Activated CD4-positive, CD25-positive, alpha-beta regulatory T cell treated with anti-CD3 and anti-CD28 coated beads, Interleukin-2, amount 50 U/mL, for 72 hours (primary cell): ENCODE measurements at places on chromosomes 13 and 19.

- no peak for DNase-seq
Observed at GRCh38 chr13:31172001-31172400, 10.3 kb upstream of the HSPH1 start.

DNA sequence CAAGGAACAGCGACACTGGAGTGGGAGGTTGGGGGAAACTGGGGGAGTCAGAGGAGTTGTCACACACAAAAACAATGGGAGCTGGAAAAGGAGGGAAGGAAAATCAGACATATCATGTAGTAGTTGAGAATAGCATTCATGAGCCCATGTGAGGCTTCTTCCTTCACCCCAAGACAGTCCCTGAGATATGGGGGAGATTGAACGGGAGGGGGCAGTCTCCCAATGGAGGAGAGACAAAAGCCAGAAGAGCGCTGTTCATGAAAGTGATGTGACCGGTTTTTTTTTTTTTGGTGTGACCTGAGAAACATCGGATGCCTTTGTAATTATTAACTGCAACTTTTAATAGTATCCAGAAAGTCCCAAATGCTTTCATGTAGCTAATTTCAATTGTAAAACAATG lies 631.8 kb upstream of the KLF12 start:
- no peak for DNase-seq

DNA sequence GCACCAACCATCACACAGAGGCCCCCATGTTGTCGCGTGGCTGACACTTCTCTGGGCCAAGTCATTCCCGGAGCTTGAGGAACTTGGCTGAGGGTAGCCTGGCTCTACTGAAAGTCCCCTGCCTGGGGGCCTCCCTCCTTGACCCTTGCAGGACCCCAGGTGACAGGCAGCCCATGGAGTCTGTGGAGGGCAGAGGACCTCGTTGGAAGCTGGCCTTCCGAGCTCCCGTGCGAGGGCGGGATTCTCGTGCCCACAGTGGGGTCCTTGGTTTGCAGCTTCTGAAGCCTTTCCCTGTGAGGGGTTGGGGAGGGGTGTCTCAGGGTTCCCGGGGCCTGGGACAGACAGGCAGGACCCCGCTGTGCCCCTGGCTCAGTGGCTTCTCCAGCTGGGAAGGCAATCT lies 16.4 kb downstream of the NMRK2 start:
- DNase-seq: no peak

DNA sequence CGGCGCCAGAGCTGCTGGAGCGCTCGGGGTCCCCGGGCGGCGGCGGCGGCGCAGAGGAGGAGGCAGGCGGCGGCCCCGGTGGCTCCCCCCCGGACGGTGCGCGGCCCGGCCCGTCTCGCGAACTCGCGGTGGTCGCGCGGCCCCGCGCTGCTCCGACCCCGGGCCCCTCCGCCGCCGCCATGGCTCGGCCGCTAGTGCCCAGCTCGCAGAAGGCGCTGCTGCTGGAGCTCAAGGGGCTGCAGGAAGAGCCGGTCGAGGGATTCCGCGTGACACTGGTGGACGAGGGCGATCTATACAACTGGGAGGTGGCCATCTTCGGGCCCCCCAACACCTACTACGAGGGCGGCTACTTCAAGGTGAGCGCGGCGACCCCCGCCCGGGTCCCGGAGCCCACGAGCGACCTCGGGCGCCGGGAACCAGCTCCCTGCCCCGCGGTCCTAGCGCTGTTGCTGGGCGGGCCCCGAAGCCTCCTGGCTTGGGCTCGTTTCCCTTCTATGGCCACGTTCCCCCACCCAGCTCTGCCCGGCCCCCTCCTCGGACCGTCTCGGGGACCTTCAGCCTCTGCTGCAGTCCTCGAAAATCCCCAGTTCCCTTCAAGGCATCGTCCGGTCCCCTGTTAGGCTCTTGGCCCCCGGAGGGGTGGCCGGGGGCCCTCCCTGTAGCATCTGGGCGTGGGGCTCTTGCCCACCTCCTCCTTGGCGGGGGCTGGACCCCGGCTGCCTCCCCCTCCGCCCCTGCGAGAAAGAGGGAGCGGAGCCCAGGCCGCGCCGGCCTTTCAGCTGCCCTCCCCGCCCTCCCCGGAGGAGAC lies at the start of gene CDC34:
Gene CDC34 (plus strand): TSS at position 8 of the 808 bp plus-strand sequence. CDS start 172 bp downstream, at position 180.
- no peak for DNase-seq

DNA sequence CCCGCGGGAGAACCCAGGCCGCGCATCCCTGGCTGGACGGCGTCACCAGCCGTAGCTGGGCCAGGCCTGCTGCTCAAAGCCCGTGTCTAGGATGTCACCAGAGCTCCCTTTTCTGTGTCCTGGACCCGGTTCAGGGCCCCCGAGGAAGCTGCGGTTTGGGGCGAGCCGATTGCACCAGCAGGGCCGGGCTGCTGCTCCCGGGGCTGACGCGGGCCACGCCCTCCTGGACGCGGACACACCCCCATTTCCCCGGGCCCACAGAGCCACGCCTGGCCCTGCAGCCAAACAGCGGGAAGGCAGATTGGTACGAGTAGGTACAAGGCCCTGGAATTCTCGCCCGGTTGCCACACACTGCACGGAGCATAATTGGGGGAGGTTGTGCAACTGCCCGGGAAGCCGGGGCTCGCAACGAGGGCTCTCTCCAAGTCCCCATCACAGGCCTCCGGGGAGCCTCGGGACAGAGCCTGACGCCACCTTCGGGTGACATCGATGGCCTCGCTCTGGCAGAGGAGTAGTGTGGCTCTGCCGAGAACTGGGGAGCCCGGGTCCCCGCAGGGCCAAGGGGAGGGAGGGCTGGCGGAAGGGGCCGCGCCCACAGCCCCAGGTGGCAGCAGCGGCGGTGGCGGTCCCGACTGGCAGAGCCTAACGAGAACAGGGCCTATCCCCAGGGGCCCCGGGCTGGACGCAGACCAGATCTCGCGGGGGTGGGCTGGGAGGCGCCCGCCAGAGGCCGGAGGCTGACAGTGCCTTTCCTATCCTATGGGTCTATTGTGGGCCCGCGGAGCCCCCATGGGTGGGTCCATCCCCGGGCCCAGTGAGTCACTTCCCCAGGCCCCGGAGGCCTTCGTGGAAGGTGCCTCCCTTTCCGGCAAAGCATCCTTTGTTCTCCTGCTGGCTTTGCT lies 23.5 kb downstream of the KCTD15 start:
- peak; percentile 58 for DNase-seq

GRCh38 chr19:54026656-54027055 lies 35.2 kb downstream of the CACNG6 start:
- DNase-seq: no peak

GRCh38 chr13:97322740-97323342 lies 100.7 kb downstream of the MBNL2 start:
- DNase-seq: no peak

- peak; percentile 41 for DNase-seq
Observed at GRCh38 chr13:76879203-76879882, 6.9 kb downstream of the KCTD12 start.

GRCh38 chr13:67238277-67238859 lies 8.2 kb upstream of the PCDH9 start:
- no peak for DNase-seq

DNA sequence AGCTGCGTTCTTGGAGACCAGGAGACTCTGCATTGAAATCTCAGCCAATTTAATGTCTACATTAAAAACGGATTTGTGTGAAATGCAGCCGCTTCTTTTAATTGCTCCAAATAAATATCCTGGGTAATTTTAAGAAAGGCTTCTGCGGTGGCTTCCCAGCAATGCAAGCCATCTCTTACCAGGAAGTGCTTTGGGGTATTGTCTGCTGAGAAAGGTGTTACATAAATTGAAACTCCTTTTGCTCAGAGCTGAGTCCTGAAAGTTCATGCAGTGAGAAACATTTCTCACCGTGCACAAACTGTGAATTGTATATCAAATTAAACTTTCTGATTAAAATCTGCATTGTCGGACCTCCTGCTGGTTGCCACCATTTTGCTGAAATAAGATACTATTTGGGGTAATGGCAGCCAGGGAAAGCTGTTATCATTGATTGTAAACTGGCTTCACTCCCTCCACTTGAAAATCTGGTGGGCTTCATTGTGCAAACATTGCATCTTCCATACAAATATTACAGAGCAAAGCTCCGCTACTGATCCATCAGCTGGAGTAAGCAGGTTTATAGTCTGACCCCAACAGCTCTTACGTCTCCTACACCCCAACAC lies 59.5 kb downstream of the ZIC5 start:
- no peak for DNase-seq

- no peak for DNase-seq
Observed at GRCh38 chr13:62176051-62176450, 760.4 kb upstream of the PCDH20 start.

DNA sequence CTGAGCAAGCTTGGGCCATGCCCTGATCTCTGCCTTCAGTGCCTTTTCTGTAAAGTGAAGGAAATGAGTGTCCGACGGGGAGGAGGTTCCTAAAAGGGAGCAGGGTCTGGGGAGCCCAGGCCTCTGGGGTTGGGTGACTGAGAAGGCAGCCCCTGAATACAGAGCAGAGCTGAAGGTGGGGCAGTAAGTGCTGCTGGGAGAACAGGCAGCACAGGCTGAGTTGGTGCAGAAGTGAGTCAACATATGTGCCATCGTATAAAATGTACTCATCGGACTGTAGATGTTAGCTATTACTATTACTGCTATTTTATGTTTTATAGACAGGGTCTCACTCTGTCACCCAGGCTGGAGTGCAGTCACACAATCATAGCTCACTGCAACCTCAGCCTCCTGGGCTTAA lies 1.0 kb upstream of the HAMP start:
- no peak for DNase-seq

- no peak for DNase-seq
Observed at GRCh38 chr13:30847650-30848307, 58.3 kb upstream of the MEDAG start.

- no peak for DNase-seq
Observed at GRCh38 chr13:32153056-32153455, 121.5 kb downstream of the FRY start.

DNA sequence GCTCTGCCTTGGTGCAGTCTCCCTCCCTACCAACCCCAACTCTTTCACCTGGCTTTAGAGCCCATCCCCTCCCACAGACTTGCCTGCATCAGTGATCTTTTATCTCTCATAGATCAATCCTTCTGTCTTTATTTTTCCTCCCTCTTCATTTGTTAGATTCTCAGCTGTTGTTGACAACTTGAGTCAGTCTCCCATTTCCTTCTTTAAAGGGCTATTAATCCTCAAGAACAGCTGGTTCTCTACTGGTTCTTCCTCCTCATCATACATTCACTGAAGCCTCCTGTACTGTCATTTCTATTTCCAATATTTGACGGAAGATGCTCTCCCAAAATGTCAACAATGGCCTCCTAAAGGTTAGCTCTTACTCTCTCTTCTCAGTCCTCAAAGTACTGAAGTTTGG lies 408.2 kb downstream of the TBC1D4 start:
- no peak for DNase-seq

- no peak for DNase-seq
Observed at GRCh38 chr13:26529441-26529840, 28.0 kb upstream of the WASF3 start.

DNA sequence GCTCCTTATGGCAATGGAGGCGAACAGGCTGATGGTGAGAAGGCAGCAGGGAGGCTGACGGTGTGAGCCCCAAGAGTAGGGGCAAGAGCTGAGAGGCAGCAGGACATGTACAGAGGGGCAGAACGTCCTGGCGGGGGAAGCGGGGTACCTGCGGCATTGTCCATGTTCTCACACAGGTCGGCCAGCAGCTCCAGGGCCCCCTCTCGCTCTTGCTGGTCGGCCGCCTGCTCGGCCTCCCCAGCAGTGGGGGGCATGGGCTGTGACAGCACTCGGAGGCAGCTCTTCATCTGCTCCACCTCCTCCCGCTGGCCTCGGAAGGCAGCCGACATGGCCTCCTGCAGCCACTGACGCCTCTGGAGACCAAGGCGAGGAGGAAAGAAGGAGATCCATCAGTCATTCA lies 2.4 kb downstream of the HSPBP1 start:
- DNase-seq: no peak

GRCh38 chr13:94996445-94996844 lies 284.1 kb upstream of the SOX21 start:
- no peak for DNase-seq

GRCh38 chr13:31380715-31381114 lies 180.9 kb downstream of the B3GLCT start:
- no peak for DNase-seq

DNA sequence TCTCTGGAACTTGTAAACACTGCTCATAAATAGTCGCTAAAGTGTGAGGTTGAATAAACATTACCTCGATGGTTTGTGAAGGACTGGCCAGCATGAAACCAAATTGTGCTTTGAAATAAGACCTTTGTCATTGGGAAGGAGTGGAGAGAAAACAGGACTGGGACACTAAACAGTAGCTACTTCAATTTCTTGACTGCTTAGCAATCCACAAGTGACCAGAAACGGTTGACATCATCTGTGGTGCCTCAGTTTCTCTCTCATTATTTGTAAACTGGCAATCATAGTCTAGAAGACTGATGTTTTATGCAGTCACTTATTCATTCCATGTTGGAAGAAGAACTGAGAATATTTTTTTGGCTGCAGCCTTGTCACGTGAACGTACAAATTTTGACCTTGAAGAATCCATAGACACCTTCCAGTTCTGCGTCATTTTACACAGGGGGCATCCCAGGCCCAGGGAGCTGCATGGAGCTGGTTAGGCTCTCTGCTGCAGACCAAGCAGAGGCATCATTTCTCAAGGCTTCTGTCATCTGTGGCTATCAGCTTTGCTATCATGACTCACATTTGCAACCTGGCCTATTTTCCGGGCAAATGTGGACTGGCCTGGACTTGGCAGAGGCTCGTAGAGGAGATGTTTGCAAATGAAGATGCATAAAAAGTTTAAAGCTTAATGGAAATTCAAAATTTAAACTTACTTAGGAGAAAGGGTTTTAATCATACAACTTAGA lies 391.8 kb downstream of the FGF9 start:
- no peak for DNase-seq

DNA sequence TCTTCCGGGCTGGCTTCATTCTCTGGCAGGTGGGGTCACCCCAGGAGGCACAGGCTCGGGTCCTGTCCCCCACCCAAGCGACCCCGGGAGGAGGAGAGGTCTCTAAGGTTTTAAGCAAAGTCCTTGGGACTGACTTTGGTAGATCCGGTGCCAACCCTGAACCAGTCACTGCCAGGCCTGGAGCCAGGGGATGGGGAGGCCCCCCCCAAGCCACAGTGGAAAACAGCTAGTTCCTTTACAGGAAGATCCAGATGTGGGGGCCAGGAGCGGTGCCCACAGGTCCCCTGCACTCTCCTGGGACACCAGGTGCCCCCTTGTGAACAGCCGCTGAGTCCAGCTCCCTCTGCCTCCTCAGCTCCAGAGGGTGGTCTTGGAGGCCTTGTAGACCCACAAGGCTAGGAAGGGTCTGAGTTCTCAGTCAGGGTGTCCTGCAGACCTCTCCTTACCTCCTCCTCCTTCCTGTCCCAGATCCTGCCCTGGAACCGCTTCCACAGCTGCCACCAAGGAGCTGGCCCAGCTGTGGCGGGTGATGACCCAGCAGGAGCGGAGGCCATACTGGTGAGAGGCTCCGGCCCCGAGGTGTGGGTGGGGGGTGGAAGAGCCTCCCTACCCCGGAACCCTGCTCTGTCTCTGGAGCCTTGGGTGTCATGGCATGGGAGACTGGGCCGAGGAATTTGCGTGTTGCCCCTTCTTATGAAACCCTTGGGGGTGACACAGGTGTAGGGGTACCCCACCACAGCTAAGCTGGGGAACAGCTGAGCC lies 6.0 kb downstream of the SIX5 start:
- no peak for DNase-seq
